Adrenal gland (tissue), 19 donors: ENCODE measurements at places on chromosomes 3 and 15.

DNA sequence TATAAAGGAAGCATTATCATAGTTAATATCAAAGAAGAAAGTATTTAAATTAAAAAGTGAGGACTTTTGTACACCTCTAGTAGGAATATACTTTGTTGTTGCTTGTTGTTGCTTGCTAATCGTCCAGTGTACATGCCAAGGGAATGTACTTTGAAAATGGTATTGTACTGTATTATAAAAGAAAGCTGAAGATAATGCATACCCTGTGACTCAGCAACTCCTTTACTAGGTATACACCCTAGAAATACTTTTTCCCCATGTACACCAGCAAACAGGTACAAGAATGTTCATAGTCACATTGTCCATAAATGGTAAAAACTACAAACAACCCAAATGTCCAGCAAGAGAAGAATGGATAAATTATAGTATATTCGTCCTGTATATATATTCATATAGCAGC, 12.0 kb downstream of the TTBK2 start:
- DNase-seq: no peak

DNA sequence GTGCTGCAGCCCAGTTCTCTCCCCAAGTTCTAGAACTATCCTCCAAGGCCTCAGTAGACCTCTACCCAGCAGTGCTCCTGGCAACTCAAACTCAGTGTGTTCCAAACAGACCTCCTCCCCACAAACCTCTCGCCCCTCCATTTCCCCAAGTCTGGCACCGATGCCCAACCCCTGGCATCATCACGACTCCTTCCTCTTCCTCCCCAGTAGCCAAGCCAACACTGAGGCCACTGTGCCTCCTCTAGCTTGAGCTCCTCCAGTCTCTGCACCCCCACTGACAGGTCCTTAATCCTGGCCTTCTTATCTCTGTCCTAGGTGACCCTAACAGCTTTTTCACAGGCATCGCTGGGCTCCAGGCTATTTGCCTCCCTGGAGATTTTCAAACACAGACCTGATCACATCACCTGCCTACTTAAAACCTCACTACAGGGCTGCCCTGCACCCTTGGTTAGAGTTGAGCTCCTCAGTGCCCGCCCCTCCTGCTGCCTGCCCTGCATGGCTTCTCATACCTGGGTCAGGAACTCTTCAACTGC, 6.8 kb downstream of the ARPIN start:
- DNase-seq: no peak

GRCh38 chr3:117063930-117064329, 354.4 kb downstream of the TUSC7 start:
- DNase-seq: no peak

DNA sequence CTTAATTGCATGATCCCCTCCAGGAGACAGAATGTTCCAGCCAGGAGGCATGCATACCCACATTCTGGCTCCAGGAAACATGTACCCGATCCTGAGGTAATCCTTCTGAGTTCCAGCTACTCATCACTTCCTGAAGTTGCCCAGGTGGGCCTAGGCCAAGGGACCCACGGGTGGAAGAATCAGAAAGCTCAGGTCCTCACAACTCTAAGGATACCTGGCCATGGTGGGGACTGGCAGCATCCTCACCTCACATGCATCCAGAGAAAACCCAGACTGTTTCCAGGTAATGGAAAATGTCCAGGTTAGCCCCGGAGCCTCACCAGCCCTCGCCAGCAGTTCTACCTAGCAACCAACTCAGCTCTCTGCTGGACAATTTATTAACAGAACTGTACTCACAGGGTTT, 78.2 kb downstream of the DAPK2 start:
- no peak for DNase-seq

GRCh38 chr15:55360256-55360655, 41.2 kb downstream of the PIGB start:
- no peak for DNase-seq

GRCh38 chr15:72532991-72533601, 59.0 kb downstream of the ARIH1 start:
- DNase-seq: no peak

- DNase-seq: peak; percentile 30
Measured at GRCh38 chr3:113166719-113167492, 44.5 kb upstream of the BOC start.

- DNase-seq: no peak
Measured at GRCh38 chr15:85625166-85625830, 169.4 kb downstream of the KLHL25 start.

- no peak for DNase-seq
Measured at GRCh38 chr3:190435618-190436017, 14.1 kb downstream of the TMEM207 start.

GRCh38 chr15:53869044-53869805, 109.0 kb upstream of the UNC13C start:
- no peak for DNase-seq

- DNase-seq: no peak
Measured at GRCh38 chr15:66424963-66425612, 38.4 kb downstream of the MAP2K1 start.

DNA sequence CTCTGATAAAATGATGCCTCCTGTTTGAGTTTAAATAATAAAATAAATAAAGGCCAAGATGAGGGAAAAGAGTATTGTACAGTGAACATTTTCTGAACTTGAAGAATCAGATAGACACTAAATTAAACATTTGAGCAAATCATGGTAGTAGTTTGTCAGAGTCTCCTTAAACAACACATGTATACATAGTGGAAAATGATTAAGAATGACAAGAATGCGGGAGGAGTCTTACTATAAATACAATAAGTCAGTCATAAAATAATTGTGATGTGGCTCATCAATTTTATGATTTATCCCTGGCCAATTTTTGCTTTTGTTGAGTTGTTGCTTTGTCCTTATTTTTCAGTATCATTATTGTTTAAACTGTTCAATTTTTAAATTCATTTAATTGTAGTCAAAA, 158.0 kb upstream of the TMC3 start:
- no peak for DNase-seq

DNA sequence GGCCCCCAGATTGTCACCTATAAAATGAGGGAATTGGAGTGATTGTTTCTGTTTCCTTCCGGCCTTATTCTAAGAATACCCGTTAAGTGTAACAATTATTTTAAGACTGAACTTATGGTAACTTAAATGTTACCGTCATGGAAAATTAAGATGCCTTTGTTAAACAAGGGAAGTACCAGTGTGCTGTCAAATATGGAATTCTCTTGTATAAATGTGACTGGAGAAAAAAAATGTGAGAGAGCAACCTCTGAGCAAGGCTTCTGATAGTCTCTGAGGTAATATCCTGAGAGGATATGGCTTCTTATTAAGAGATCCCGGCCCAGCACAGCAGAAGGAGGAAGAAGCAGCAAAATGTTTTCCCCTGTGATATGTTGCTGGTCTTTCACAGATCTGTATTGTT, 480.7 kb upstream of the ADAMTS9 start:
- DNase-seq: no peak

DNA sequence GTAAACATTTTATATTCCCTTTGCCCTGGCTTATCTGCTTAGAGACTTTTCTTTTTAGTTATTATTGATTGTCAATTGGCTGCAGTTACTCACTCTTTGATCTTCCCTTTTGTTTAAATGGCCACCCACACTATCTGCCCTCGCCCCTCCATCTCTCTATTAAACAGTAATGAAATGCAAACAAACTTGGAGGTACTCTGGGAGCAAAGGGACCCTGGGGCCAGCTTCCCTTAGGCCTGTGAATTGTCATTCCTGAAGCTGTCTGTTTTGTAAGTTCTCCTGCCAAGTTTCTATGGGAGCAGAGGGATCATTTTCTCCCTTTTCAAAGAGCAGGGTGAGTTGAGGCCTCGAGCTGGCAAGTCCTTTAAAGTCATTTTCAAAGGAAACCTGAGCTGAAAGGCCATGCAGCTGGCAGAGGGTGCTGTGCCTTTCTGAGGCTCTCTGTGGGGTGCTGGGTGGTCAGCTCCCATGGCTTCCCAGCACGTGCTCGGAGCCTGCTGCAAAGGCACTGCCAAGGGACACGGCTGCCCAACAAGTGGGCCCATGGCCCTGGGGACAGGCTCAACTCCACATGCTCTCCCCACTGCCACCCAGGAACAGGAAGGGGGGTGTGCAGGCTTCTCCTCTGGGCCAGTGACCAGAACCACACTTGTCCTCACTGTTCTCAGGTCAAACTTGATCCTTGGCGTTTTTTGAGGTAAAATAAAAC, 17.4 kb upstream of the RTP2 start:
- DNase-seq: peak; percentile 39

DNA sequence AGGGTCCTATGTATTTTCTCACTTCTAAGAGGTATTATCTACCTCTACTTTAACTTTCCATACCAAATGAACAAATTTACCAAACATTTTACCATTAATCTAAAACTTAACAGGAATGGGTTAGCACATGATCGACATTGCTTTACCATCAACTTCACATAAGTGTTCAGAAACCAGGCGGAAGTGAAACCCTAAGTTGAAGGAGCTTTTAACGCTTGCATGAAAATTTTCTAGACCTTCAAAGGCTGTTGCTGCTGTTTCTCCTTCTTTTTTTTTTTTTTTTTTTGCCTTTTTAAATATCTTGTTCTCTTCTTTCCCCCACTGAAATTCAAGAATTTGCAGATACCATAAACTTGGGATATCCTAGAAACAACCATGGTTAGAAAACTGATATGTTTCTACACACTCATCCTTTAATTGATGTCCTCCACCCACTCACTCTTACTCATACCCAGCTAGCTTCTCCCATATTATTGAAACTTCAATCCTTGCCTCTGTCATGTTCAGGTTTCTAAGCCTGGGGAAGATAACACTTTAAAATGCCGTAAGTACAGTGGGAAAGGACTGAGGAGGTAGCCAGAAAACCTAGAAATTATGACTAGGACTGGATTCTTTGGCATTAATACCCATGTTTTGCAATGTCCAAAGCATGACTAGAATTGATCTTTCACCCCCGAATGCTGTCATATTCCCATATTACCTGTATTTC, 24.7 kb downstream of the MYO5A start:
- no peak for DNase-seq

DNA sequence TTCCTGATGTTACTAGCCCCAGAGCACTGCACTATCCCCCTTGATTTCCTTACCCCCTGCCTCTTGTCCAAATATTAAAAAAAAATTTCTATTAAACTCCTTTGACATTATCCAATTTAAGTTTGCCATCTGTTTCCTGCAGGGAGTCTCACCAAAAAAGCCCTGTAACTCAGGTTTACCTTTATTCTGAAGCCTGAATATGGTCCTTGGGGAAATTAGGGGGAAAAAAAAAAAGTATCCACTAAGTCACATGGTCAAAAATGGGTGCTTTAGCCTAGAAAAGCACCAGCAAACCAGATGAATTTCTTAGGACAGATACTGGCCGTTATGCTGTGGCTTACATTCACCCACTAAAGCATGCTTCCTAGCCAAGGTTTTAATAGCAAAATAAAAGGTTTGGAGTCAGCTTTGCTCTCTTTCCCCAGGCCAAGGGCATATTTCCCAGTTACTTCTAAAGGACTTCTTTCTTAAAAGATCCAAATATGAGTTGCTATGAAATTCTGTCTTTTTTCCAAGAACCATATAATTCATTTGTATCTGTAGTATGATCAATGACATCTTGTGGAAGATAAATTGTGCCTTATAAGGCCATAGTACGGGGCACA, 394.9 kb downstream of the LSAMP start:
- no peak for DNase-seq

- DNase-seq: no peak
Measured at GRCh38 chr15:94206463-94207167, 24.7 kb upstream of the MCTP2 start.

GRCh38 chr3:37093481-37093880, 80.9 kb downstream of the LRRFIP2 start:
- no peak for DNase-seq

DNA sequence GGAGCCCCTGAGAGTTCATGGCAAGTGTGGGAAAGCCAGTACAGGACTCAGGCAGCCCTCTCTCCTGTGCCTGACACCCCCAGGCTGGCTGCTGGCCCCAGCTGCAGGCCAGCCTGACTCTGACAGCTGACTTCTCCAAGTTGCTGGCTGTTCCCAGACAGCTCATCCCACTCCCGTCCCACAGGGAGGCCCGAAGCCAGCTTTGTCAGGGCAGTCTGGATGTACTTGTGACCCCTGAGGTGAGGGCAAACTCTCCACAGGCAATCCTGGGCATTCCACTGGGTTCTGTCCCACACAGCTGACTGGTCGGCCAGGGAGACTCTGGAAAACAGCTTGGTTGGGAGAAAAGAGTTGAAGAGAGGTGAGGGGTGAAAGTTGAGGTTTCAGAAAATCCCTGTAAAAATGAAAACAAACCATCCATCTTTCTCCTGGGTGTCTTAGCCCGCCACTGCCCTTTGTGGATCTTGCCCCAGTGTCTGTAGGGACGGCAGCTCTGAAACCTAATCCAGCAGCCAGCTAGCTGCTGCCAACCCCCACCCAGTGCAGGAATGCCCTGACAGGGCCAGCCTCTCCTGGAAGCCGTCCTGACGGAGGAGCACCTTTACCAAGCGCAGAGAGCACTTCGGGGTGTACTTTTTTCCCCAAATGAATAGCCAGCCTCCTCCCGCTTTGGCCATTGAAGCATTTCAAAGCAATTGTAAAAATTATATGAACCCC, 87.9 kb downstream of the DNAJB8 start:
- DNase-seq: no peak

DNA sequence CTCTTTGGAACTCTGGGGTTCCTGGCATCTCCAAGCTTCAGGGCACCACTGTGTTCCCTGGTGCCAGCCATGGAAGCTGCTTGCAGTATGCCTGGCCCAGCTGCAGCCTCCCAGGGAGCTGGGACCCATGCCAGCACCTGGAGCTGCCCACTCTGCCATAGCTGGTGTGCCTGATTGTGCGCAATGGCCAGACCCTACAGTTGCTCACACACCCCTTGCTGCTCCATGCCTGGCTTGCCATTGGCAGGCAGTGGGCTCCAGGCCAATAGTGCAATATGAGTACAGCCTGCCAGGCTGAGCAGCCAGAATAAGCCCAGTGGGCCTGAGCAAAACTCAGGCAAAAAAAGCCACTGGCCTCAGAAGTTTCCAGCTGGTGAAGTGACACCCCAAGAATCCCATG, 43.8 kb upstream of the LRRFIP2 start:
- no peak for DNase-seq

DNA sequence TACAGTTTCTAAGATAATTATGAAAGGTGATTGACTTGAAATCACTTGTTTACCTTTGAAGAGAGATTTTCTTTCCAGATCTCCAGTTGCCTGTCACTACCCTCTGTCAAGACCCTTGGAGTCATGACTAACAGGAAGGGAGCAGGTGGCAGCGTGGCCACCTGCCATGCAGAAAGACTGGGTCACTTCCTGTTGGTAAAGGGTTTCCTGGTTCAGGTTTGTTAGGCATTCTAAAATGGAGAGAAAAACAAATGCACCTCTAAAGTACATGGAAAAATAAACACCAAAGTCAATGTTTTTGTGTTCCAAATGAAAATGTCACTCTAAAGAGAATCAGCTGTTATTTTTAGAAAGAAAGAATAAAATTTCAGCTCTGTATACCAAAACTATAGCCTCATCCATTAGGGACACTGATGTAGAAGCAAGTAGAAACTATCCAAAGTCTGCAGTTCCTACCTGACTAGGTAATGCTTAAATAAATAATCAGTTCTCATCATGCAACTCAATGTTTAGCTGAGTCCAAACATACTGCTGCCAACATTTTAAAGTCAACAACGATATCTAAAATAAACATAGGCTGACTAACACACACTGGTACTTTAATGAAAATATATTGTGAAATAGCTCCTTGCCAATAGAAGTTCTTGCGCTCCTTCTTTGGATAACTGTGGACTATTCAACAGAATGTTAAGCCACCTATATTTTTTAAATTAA, 23.9 kb upstream of the TM4SF1 start:
- DNase-seq: no peak

GRCh38 chr15:95162967-95163531, 931.7 kb downstream of the MCTP2 start:
- DNase-seq: no peak

- no peak for DNase-seq
Measured at GRCh38 chr15:66053991-66054390, 184.7 kb downstream of the RAB11A start.
